ENCODE measurements at places on chromosomes 13 and 19. TPM values are rescaled to one million over a fixed set of nuclear protein-coding genes. Genes with fewer than 3 reads are reported as not detected.

SLC27A5 gene
- 14.8 TPM for total RNA-seq

KLK7 gene
- not detected for total RNA-seq

VSTM1 gene
- total RNA-seq: not detected

SSC5D gene
- 0.13 TPM for total RNA-seq

EPSTI1 gene
- total RNA-seq: 2.8 TPM

DNA sequence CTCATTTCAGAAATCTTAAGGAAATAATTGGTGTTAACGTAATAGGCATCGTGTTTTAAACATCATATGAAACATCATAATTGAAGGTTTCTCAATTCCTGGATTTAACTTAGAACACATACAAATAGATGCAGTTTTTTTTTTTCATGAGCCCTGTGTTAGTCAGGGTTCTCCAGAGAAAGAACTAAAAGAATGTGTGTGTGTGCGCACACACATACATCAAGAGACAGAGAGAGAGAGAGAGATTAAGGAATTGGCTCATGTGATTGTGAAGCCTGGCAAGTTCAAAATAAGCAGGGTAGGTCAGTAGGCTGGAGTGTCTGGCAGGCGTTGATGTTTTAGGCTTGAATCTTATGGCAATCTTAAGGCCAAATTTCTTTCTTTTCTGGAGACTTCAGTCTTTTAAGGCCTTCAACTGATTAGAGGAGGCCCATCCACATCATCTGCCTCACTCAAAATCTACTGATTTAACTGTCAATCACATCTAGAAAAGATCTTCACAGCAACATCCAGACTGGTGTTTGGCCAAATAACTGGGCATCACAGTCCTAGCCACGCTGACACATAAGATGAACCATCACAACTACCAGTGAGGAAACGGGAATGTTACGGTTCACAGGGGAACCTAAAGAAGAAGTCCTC, 25.2 kb downstream of the SPATA13 start:
- no peak for DNase-seq

GRCh38 chr13:26469602-26470001, 87.9 kb upstream of the WASF3 start:
- DNase-seq: no peak

DNA sequence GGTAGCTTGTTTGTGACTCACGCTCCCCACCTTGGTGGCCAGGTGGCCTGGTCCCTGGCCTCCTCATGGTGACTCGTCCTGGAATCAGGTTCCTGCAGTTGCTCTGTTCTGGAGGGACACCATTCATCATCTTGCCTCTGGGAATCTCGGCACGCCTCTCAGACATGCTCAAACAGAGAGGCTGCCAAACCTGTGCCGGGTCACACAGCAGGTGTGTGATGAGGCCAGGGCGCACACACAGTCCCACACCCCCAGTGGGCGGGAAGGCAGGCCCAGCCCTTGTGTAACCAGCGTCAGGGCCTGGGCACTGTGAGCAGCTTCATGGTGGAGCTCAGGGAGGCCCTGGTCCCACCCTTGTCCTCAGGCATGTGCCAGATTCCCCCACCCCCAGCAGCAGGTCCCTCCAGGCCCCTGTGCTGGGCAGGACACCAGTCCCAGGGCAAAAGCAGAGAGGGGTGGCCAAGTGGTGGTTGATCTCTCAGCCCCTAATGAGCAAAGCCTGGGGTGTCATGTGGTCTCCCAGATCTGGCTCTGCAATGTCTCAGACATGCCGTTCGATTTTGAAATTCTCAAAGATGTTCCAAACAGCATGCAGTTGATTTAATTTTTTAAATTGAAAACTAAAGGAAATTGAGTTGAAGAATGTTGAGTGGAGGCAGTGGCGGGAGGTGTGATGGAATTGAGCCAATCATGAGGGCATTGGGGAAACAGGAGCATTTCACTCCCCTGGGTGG, 12.1 kb downstream of the CEBPA start:
- no peak for DNase-seq

- DNase-seq: no peak
Observed at GRCh38 chr13:112842343-112842856, 126.6 kb upstream of the MCF2L start.

- DNase-seq: no peak
Observed at GRCh38 chr13:29713839-29714238, 118.4 kb upstream of the SLC7A1 start.

DNA sequence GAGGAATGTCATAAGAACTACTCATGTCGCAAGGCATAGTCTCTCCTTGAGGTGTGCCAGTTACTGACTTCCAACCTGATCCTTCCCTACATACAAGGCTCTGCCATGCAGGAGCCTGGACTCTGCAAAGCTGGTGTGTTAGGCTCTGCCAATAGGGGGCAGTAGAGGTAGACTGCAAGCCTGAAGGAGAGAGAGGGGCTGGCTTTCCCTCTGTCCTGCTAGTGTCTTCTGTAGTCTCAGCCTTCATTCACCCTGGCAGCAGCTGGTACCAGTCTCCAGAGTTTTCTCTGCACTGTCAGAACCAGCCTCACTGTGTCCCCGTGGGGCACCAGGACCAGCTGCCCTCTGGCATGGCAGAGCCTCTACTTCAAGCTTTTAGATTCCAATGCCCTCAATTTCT, 14.5 kb downstream of the SHISA2 start:
- DNase-seq: no peak

Measured in pulmonary artery endothelial cell (primary cell).